ENCODE measurements at places on chromosomes 2 and 18.

- no peak for DNase-seq
These were observed 4.9 kb upstream of the KLHL41 start for GRCh38 chr2:169504651-169505050.

DNA sequence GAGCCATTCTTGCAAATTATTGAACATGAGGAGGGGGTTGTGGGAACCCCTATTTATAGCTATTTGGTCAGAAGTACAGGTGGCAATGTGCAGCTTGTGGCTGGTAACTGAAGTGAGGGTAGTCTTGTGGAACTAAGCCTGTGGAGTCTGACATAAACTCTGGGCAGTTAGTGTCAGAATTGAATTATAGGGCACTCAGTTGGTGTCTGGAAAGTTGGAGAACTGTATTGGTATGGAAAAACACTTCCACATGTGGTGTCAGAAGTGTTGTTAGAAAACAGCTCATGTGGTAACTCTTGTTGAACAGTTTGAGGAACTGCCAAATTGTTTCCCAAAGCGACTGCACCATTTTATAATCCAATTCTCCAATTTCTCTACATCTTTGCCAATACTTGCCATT lies 7.5 kb downstream of the RALBP1 start:
- no peak for DNase-seq

DNA sequence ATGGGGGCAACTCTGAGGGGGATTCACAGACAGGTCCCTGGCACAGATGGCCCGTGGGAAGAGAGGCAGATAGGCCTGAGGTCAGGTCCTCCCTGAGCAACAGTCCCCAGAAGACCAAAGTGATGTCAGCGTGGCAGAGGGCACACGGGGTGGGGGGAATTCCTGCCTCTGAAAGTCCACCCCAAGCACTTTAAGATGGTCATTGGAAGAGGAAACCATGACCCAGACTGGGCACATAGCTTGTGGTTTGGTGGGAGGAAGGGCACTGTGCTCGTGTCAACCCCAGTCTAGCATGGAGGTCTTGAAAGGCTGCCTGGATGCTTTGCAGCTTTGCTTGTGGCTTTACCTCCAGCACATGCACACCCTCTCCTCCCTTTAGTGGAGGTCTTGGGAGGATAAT lies 38.0 kb upstream of the SIX2 start:
- no peak for DNase-seq

DNA sequence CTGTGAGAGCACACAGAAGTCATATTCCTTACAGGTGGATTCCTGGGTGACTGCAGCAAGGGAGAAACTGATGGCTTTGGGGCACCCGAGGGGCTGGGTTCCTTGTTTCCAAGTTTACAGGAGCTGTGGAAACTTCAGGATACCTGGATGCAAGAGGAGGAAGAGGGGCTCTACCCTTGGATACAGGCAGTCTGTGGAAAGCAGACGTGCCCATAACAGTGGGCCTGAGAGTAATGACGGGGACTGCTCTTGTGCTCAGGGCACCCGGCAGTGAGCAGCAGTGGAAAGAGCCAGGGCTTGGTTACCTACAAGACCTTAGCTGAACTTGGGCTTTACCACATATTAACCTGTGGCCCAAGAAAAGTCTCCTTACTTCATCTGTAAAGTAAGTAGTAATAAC lies 102.2 kb upstream of the TGFA start:
- DNase-seq: no peak

GRCh38 chr2:179605341-179605740 lies 256.1 kb downstream of the ZNF385B start:
- no peak for DNase-seq

DNA sequence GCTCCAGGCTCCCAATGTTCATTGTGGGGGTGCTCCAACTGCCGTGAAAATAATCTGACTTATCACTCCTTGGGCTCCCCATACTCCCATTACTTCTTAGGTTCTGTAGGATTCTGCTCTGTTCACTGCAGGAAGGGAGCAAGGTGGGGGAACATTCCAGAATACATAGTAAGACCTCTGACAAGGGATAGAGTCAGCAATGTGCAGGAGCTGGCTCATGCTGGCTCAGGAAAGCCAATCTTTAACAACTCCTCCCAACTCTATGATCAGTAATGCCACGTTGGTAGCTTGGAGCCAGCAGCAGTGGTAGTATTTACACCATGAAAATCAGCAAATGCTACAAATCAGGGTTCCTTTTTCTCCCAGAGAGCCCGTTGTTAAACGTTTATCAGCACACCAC lies 44.4 kb downstream of the FECH start:
- DNase-seq: peak; percentile 71

DNA sequence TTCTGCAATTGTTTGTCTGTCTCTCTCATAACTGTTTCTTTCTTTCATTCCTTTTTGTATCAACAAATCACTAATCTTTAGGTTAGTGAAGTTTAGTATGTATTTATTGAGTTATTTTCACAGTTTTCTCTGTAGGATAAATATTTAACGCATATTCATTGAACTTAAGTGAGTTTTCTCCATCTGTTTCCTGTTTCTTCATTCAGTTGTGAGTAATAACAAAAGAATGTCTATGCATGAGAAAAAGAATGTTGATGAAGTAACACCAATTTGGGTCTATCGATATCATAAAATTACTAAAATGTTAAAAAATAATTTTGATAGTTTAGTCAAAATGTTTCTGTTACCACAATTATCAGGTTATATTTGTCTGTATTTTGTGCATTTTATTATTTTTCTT lies 948.0 kb downstream of the DSC3 start:
- DNase-seq: peak; percentile 63

DNA sequence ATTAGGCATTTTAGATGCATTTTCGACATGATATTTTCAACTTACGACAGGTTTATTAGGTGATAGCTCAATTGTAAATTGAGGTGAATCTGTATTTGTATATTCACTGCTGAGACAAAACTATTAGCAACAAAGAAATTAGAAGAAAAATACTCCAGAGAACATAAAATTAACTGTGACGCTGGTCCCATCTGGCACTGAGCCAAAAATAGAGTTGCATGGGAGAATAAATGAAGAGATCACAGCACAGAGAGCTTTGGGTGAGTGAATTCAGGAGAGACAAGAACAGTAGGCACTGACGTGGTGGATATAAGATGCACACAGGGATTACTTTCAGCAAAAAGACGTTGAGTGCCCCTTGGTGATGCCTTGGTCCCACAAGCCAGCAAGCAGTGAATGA lies 306.2 kb upstream of the RAB6C start:
- no peak for DNase-seq

GRCh38 chr2:42055573-42056514 lies 8.0 kb downstream of the PKDCC start:
- DNase-seq: no peak

DNA sequence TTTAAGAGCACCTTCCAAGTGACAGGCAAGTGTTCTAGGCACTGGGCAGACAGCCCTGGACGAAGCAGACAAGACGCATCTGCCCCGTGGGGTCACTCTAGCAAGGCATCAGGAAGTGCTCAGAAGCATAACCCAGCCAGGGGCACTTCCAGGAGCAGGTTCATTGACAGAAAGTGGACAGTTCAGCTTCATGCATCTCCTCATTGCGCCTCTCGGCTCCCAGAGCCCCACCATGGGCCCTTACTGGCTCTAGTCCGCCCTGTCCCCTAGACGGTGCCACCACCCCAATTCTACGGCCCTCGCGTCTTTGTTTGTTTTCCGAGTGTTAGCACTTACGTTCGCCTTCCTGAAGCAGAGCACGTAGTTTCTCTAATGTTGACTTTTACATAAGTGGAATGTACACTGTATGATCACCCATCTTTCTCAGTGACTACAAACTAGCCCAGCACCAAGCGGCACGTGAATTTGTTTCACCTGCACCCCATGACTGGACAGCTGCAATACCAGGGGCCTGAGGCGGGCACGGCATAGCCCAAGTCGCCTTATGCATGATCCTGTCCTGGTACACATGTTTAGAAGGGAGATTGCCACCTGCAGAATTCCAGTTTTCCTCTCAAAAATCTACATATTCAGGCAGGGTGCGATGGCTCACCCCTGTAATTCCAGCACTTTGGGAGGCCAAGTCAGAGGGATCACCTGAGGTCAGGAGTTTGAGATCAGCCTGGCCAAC lies 33.2 kb downstream of the SNED1 start:
- no peak for DNase-seq

DNA sequence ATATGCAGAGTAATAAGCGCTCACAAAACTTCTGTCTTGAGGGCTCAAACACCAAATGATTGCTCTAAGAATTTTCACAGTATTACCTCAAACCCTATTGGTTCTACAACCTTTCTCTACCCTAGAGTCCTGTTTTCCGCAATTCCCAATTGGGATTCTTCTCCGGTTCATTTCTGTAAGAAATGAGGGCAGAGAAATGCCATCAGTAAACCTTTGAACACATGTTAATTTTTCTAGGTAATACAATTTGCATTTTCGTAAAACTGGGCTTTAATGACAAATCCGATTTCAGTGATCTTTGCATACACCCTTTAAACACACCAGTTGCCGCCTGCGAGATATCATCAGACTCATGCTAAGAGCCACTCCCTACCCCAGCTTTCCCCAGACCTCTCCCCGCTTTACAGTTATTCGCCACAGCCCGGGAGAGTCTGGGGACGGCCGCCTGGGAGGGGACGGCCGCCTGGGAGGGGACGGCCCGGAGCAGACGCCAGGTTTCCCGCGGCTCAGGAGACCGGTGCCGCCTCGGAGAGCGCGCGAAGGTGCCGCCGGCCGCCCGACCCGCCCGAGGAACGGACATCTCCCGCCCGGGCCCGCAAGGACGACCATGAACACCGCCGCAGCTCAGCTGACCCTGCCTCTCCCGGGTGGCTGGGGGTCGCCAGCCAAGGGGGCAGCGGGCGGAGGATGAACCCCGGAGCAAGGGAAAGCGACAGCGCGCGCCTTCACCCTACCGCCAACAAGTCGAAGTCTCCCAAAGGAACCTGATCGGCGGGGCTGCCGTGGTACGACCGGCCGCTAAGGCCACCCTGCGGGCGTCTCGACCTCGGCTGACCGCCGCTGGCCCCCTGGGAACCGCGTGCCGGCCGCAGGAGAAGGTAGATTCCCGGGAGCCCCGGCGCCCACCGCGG lies 463 bp downstream of the SMC6 start:
- DNase-seq: peak; percentile 34

- DNase-seq: no peak
These were observed 1273.6 kb upstream of the SLC39A10 start for GRCh38 chr2:194383401-194383800.

GRCh38 chr18:49172246-49172645 lies 221.5 kb upstream of the SMAD7 start:
- DNase-seq: no peak

GRCh38 chr18:3998698-3999333 lies 456.3 kb downstream of the DLGAP1 start:
- DNase-seq: peak; percentile 44

DNA sequence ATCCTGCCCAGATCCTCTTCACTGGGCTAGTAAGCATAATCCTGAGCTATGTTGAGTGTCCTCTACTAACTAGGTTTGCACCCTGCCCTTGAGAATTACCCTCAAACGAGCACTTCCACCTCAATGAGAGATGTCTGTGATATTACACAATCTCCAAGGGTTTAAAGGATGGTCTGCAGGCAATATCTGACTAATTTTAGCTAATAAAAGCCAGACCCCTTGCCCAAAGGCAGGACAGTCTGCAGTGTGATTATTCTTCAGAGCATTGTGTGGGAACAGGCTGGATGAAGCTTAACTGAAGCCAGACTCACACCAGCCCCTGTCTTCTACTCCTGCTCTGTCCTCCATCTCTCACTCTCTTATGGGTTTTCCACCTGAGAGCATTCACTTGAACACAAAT lies 544.9 kb upstream of the DDX18 start:
- no peak for DNase-seq

- DNase-seq: peak; percentile 62
These were observed 145.7 kb downstream of the ZEB2 start for GRCh38 chr2:144374163-144374661.

- no peak for DNase-seq
These were observed 3.5 kb upstream of the EN1 start for GRCh38 chr2:118850901-118851415.

DNA sequence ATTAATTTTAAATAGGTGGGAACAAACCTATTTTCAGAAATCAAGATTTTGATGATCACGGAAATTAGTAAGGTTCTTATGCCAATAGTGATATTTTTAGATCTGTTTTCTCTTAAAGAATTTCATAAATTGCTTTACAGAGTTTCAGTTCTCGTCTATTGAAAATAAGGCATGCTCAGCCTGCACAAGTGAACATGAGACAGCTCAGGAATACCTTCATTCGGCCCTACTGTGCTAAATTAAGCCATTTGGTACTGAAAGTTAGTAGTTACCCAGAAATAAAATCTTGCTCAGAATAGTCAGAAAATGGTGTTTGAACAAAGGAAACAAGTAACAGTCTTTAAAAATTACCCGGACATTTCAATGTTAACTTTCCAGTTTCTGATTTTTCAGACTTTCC lies 60.4 kb downstream of the DLGAP1 start:
- DNase-seq: no peak

- DNase-seq: no peak
These were observed 439.2 kb upstream of the ACVR2A start for GRCh38 chr2:147405651-147406050.

DNA sequence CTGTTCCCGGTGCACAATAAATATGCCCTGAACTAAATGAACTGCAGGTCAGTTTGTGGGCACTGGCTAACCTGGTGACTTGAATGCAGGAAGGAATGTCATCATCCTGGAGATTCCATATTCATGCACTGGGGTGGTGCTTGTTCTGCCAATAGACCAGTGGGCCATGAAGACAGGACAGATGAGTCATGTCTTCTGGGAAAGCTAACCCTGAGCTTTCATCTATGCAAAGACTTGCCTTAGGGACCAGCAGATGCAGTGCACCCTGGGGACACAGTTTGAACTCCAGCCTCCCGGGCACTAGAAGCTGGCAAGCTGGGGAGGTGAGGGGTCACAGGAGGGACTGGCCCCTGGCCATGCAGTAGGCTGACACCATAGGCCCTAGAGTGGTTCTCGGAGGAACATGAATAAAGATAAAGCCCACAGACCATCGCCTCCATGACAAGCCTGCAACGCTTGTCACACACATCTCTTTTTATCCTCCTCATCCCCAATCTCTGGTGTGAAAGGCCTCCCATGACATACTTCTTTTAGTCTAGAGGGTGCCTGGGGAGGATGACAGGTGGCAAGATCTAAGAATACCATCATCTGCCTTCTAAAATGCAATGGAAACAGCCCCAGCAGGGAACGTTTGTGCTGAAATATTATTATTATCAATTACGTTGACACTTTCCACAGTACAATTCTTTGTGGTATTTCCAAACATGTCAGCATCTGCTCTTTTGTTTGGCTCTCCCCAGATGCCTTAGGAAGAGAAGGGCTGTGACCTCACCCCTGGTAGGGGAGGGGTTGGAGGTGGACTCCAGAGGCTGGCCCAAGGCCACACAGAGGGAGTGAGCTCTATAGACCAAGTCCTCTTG lies 267.4 kb upstream of the RAB6C start:
- no peak for DNase-seq

DNA sequence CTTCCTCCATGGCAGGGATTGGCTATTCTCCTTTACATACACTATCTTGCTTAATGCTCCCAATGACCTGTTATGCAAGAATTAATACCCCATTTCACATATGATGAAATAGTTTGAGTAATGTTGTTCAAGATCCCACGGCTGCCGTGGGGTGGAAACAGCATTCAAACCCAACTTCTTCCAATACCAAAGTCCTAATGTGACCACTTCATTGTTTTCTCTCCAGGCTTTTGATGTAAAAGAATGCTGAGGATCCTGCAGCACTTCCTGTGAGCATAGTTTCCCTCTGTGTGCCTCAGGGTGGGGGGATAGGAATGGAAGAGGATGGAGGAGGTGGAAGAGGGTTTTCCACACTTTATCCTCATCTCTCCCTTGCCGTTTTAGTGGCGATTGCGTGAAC lies 199.4 kb downstream of the IRS1 start:
- DNase-seq: peak; percentile 75

- DNase-seq: no peak
These were observed 471.8 kb downstream of the IRS1 start for GRCh38 chr2:226327830-226328229.
